Activated CD8-positive, alpha-beta T cell treated with anti-CD3 and anti-CD28 coated beads for 36 hours (primary cell): ENCODE measurements at places on chromosomes 4 and X. TPM values are rescaled to one million over a fixed set of nuclear protein-coding genes. Genes with fewer than 3 reads are reported as not detected.

- peaks cover 8% of the 10 kb centered on the region for H3K4me1 ChIP-seq
- H3K36me3 ChIP-seq = no peaks in the 10 kb centered on the region
- H3K4me3 ChIP-seq = no peak overlapping the region
- H3K27me3 ChIP-seq = peaks cover 8% of the 10 kb centered on the region
These were observed 86.3 kb downstream of the EGF start for GRCh38 chr4:109998867-109999584.

- DNase-seq = no peak
- no peak overlapping the region for H3K27ac ChIP-seq
- H3K4me3 ChIP-seq = no peak overlapping the region
- peaks cover 16% of the 10 kb centered on the region for H3K36me3 ChIP-seq
These were observed 244 bp downstream of the EIF2S3 start for GRCh38 chrX:24055043-24055356.

DNA sequence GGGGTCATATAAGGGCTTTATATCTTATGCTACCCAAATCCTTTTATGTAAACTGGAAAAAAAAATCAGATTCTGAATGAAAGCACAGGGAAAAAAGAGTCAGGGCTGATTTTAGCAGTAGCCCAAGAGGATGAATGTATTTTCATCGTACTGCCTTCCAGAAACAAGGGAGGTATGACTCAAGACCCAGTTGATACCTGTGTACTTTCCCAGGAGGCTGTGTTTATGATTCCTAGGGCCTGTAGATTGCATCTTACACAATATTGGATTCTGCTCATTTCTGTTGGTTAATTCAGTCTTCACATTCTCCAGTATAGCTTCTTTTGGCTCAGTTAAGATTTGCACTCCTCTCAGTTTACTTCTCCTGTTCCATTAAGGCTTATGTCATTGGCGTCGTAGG, 127.9 kb upstream of the LIMCH1 start:
- no peaks in the 10 kb centered on the region for H3K4me1 ChIP-seq
- no peaks in the 10 kb centered on the region for H3K36me3 ChIP-seq
- H3K27ac ChIP-seq = no peak overlapping the region
- H3K27me3 ChIP-seq = peaks cover 11% of the 10 kb centered on the region
- H3K4me3 ChIP-seq = no peak overlapping the region

- no peaks in the 10 kb centered on the region for H3K27me3 ChIP-seq
- no peak for DNase-seq
- H3K36me3 ChIP-seq = peaks cover 31% of the 10 kb centered on the region
- no peak overlapping the region for H3K4me3 ChIP-seq
- H3K27ac ChIP-seq = no peak overlapping the region
These were observed 185.9 kb downstream of the DHRSX start for GRCh38 chrX:2314831-2315365.

GRCh38 chr4:41963105-41963504, 18.5 kb upstream of the DCAF4L1 start:
- H3K36me3 ChIP-seq = peaks cover 3% of the 10 kb centered on the region
- peak; percentile 18 for DNase-seq
- no peak overlapping the region for H3K27ac ChIP-seq
- H3K27me3 ChIP-seq = no peaks in the 10 kb centered on the region
- H3K4me1 ChIP-seq = no peaks in the 10 kb centered on the region
- no peak overlapping the region for H3K4me3 ChIP-seq

GRCh38 chr4:83809581-83809980, 273.7 kb downstream of the GPAT3 start:
- H3K36me3 ChIP-seq = no peaks in the 10 kb centered on the region
- H3K4me3 ChIP-seq = no peak overlapping the region
- no peak overlapping the region for H3K27ac ChIP-seq
- no peak for DNase-seq

DNA sequence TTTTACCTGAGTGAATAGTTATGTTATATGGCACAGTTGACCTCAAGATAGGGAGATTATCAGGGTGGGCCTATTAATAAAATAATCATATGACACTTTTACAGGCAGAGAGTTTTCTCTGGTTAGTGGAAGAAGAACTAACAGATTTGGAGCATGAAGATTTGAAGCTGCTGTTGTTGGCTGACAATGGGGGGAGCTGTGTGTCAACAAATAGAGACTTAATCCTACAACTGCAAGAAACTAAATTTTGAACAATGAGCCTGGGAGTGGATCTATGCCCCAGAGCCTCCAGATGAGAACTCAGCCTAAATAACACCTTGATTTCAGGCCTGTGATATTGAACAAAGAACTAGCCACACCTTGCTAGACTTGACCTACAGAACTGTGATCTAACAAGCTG, 7.2 kb upstream of the CCSER1 start:
- peaks cover 13% of the 10 kb centered on the region for H3K27me3 ChIP-seq
- no peak overlapping the region for H3K4me3 ChIP-seq
- no peaks in the 10 kb centered on the region for H3K4me1 ChIP-seq

DNA sequence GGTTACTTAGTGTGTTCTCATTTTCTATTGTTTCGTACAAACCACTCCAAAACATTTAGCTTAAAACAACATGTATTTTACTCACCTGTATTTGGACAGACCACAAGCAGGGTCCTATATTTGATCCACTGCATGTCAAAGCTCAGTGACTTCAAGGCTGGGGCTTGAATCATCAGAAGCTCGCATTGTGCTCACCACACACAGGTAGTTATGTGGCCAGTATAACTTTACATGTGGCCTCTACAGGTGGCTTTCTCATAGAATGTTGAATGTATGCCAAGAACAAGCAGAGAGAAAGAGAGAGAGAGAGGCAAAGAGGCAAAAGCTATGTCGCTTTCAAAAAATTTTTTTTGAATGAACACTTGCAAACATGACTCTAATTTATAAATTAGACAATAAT, 107.6 kb downstream of the QRFPR start:
- DNase-seq = no peak
- no peak overlapping the region for H3K27ac ChIP-seq
- H3K4me3 ChIP-seq = no peak overlapping the region
- H3K4me1 ChIP-seq = peaks cover 8% of the 10 kb centered on the region
- no peaks in the 10 kb centered on the region for H3K36me3 ChIP-seq
- H3K27me3 ChIP-seq = no peaks in the 10 kb centered on the region

- DNase-seq = no peak
- no peaks in the 10 kb centered on the region for H3K36me3 ChIP-seq
- H3K27ac ChIP-seq = no peak overlapping the region
- H3K27me3 ChIP-seq = no peaks in the 10 kb centered on the region
These were observed 7.7 kb downstream of the TLR7 start for GRCh38 chrX:12874581-12874980.

The HPSE gene
- total RNA-seq = 6.0 TPM

The MND1 gene
- total RNA-seq = 50.0 TPM

The NXF2B gene
- total RNA-seq = not detected

The IL2 gene
- total RNA-seq = 8.9 TPM

The FRAS1 gene
- 0.22 TPM for total RNA-seq
